Right atrium auricular region (tissue), 2 donors: ENCODE measurements at places on chromosomes 1 and 21. TPM values are rescaled to one million over a fixed set of nuclear protein-coding genes. Genes with fewer than 3 reads are reported as not detected.
A peak's percentile ranks its signal among the peaks of the same experiment; 100 is the strongest.

DNA sequence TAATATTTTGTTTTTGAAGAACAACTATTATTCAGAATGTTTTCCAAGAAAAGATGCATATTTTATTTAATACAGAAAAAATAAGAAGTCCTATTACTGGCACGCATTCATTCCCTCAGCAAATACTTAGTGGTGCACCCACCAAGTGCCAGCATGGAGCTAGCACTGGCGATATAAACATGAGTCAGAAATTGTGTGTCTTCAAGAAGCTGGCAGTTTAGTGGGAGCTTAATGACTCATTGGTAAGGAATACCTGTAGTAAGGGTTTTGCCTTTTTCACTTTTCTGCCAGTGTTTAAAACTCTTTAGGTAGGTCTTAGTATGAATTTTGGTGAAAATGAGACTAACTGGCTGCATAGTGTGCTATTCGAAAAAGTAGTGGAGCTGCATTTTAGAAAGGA lies 6.3 kb downstream of the MAGI3 start:
- no peak for DNase-seq
- no peak overlapping the region for H3K4me3 ChIP-seq
- no peak overlapping the region for H3K27ac ChIP-seq
- H3K27me3 ChIP-seq, result no peaks in the 10 kb centered on the region

GRCh38 chr1:243959998-243960397 lies 91.1 kb upstream of the ZBTB18 start:
- no peaks in the 10 kb centered on the region for H3K27me3 ChIP-seq
- H3K4me3 ChIP-seq, result no peak overlapping the region
- H3K36me3 ChIP-seq, result no peaks in the 10 kb centered on the region
- H3K4me1 ChIP-seq, result no peaks in the 10 kb centered on the region
- DNase-seq, result no peak

DNA sequence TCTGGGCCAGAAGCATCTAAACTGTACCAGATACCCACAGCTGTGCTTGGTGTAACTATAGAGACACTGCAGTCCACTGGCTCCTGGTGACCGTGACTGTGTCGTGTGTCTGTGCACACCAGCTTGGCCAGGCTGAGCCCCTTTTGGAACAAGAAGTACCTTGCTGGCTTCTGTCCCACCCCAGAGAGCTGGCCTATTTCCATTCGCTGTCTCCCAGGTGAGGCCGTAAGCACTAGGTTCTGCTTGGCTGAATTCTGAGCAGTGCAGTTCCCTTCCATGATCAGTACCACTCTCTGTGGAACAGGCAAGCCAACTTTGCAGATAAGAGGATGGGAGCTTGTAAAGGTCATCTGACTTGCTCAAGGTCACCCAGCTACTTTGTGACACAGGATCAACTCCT lies 119.9 kb upstream of the DNAH14 start:
- no peaks in the 10 kb centered on the region for H3K27me3 ChIP-seq
- DNase-seq, result no peak
- H3K27ac ChIP-seq, result no peak overlapping the region
- no peaks in the 10 kb centered on the region for H3K36me3 ChIP-seq
- H3K4me3 ChIP-seq, result no peak overlapping the region
- H3K4me1 ChIP-seq, result no peaks in the 10 kb centered on the region

DNA sequence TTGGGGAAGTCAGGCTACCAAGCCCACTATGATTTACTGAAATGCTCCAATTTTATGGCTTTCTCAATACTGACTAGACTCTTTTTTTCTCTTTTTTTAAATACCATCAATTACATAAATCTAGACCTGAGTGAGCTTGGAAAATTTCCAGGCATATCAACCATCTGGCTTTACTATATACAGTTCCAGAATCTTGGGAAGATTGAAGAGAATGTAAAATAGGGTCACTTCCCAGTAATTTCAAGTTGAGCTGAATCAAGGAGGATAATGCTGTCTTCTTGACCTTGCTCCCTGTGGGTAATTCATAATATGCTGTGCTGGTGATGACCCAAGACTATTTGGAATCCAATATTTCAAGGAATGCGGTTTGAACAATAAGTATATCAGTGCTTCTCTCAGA lies 108.1 kb downstream of the MAP3K21 start:
- DNase-seq, result no peak
- H3K27ac ChIP-seq, result no peak overlapping the region
- H3K27me3 ChIP-seq, result no peaks in the 10 kb centered on the region
- no peak overlapping the region for H3K4me3 ChIP-seq
- no peaks in the 10 kb centered on the region for H3K4me1 ChIP-seq

- no peaks in the 10 kb centered on the region for H3K27me3 ChIP-seq
- H3K36me3 ChIP-seq, result no peaks in the 10 kb centered on the region
- no peaks in the 10 kb centered on the region for H3K4me1 ChIP-seq
- H3K4me3 ChIP-seq, result no peak overlapping the region
- no peak for DNase-seq
Measured at GRCh38 chr1:34419663-34420136, 243.0 kb downstream of the C1orf94 start.

GRCh38 chr1:55168353-55168752 lies 46.8 kb downstream of the USP24 start:
- no peaks in the 10 kb centered on the region for H3K4me1 ChIP-seq
- no peak overlapping the region for H3K27ac ChIP-seq
- no peaks in the 10 kb centered on the region for H3K27me3 ChIP-seq
- DNase-seq, result no peak
- no peak overlapping the region for H3K4me3 ChIP-seq
- H3K36me3 ChIP-seq, result peaks cover 33% of the 10 kb centered on the region

DNA sequence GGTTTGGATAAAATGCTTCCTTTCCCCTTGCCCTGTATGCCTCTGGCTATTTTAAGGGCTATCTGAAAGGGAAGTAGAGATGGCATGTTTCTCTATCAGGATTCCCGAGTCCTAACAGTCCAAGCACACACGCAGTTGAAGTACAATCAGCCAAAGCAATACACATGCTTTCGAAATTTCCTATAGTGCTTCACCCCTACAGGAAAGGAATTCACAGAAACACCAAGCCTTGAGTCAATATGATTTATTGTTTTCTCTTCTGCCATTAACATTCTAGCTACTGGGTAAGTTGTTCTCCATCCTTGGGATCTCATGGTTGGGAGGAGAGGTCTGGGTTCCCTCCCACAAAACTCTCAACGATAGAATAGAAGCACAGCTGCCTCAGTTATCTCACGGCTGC lies 8.7 kb downstream of the ITLN1 start:
- no peaks in the 10 kb centered on the region for H3K36me3 ChIP-seq
- no peak for DNase-seq
- no peaks in the 10 kb centered on the region for H3K4me1 ChIP-seq
- H3K27me3 ChIP-seq, result no peaks in the 10 kb centered on the region
- H3K4me3 ChIP-seq, result no peak overlapping the region

- H3K27ac ChIP-seq, result no peak overlapping the region
- no peaks in the 10 kb centered on the region for H3K4me1 ChIP-seq
- H3K27me3 ChIP-seq, result no peaks in the 10 kb centered on the region
- no peaks in the 10 kb centered on the region for H3K36me3 ChIP-seq
- no peak for DNase-seq
Measured at GRCh38 chr1:101408212-101409042, 171.6 kb downstream of the S1PR1 start.

GRCh38 chr1:211705467-211706091 lies 30.2 kb upstream of the NEK2 start:
- no peak overlapping the region for H3K4me3 ChIP-seq
- no peak overlapping the region for H3K27ac ChIP-seq
- DNase-seq, result no peak
- H3K4me1 ChIP-seq, result no peaks in the 10 kb centered on the region

- H3K27ac ChIP-seq, result no peak overlapping the region
- H3K4me1 ChIP-seq, result no peaks in the 10 kb centered on the region
- H3K4me3 ChIP-seq, result no peak overlapping the region
- H3K36me3 ChIP-seq, result no peaks in the 10 kb centered on the region
Measured at GRCh38 chr1:10519016-10519417, 44.3 kb downstream of the PEX14 start.

DNA sequence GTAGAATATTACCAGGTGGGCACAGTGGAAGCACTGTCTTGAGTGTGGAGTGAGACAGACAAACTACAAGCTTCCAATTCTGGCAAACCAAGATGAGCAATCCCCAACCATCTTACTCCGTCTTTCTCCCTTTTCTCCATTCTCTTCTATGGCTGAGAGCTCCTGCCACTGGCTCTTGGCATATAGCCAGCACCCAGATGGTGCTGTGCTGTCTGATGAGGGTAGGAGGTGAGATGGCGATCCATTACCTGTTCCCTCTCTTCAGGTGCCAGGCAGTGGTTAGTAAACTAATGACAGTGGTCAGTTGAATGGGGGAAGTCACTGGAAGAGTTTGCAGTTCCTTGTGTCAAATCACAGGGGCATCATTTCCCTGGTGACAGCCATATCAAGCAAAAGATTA lies 108.4 kb downstream of the FNBP1L start:
- H3K36me3 ChIP-seq, result peaks cover 7% of the 10 kb centered on the region
- no peak overlapping the region for H3K4me3 ChIP-seq
- no peaks in the 10 kb centered on the region for H3K4me1 ChIP-seq
- no peaks in the 10 kb centered on the region for H3K27me3 ChIP-seq
- DNase-seq, result no peak

- DNase-seq, result no peak
- H3K27me3 ChIP-seq, result no peaks in the 10 kb centered on the region
- H3K4me1 ChIP-seq, result peaks cover 28% of the 10 kb centered on the region
- no peaks in the 10 kb centered on the region for H3K36me3 ChIP-seq
- H3K27ac ChIP-seq, result no peak overlapping the region
Measured at GRCh38 chr1:44254392-44254910, 41.2 kb downstream of the DMAP1 start.

GRCh38 chr1:78048446-78048845 lies 2.7 kb downstream of the GIPC2 start:
- no peak overlapping the region for H3K27ac ChIP-seq
- DNase-seq, result no peak
- H3K36me3 ChIP-seq, result no peaks in the 10 kb centered on the region
- H3K4me1 ChIP-seq, result no peaks in the 10 kb centered on the region
- no peaks in the 10 kb centered on the region for H3K27me3 ChIP-seq

GRCh38 chr1:173113015-173113741 lies 62.4 kb upstream of the TNFSF18 start:
- H3K27ac ChIP-seq, result no peak overlapping the region
- H3K4me1 ChIP-seq, result no peaks in the 10 kb centered on the region
- H3K4me3 ChIP-seq, result no peak overlapping the region
- H3K36me3 ChIP-seq, result no peaks in the 10 kb centered on the region

DNA sequence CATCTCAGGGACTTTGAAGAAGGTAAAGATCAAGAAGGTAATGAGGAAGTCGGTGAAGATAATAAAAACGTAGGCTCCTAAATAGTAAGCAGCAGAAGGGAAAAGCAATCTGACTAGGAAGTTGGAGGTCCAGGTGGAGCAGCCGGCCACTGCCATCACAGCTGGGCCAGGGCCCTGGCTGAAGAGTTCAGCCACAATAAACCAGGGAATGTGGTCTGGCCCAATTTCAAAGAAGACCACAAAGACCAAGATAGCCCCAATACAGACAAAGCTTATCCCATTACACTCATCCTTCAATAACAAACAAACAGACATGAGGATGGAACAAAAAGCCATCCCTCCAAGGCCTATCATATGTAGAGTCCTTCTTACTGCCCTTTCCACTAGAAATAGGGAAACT lies 18.4 kb upstream of the JAK1 start:
- H3K27me3 ChIP-seq, result no peaks in the 10 kb centered on the region
- DNase-seq, result no peak
- no peak overlapping the region for H3K4me3 ChIP-seq

- no peak overlapping the region for H3K27ac ChIP-seq
- no peaks in the 10 kb centered on the region for H3K27me3 ChIP-seq
- no peaks in the 10 kb centered on the region for H3K36me3 ChIP-seq
- no peak overlapping the region for H3K4me3 ChIP-seq
- no peaks in the 10 kb centered on the region for H3K4me1 ChIP-seq
Measured at GRCh38 chr1:198888379-198888943, 249.6 kb downstream of the PTPRC start.

DNA sequence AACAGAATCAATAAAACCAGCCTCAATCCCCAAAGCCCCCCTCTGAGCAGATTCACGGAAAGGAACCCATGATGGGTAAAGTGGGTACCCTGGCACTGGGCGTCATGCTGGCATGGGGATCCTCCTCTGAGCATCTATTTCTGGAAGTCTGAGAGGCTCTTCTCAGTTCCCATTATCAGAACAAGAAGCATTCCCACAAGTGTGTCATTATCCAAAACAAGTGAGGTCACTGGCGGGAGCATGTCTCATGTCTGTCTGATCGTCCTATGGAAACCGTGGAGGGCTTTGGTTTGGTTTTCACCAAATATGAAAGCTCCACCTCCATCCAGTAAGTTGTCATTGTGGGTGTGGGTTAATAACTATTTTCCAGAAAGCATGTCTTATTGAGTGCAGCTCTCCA lies 70.7 kb downstream of the PGM1 start:
- no peak overlapping the region for H3K4me3 ChIP-seq
- H3K4me1 ChIP-seq, result no peaks in the 10 kb centered on the region
- H3K36me3 ChIP-seq, result peaks cover 7% of the 10 kb centered on the region
- no peak overlapping the region for H3K27ac ChIP-seq
- H3K27me3 ChIP-seq, result no peaks in the 10 kb centered on the region
- DNase-seq, result no peak

DNA sequence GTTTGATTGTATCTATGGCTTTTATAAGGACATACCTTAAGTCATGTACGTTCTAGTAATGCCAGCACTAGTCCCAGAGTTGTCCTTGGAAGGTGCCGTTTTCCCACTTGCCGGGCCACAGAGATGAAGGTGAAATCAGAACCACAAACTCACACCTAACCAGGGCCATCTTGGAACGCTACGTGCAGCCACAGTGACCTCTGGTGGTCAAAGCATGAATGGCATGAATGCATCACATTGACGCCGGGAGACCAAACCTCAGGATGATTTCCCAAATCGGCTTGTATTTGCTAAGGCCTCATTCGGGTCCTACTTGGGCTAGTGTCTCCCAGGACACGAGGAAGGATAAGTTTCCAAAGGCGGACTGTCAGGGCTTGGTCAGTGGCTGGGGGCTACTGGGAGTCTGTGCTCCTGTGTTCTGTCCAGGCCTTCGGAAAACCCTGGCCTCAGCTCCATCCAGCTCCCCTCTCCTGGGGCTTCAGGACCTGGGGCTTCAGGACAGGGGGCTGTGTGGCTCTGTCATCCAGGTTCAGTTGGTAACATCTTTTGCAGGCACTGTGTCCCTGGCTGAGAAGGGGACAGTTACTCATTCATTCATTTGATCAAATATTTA lies 260.5 kb downstream of the PRDM2 start:
- no peaks in the 10 kb centered on the region for H3K27me3 ChIP-seq
- DNase-seq, result peak; percentile 79
- H3K4me1 ChIP-seq, result no peaks in the 10 kb centered on the region
- H3K27ac ChIP-seq, result no peak overlapping the region
- H3K4me3 ChIP-seq, result no peak overlapping the region
- no peaks in the 10 kb centered on the region for H3K36me3 ChIP-seq

DNA sequence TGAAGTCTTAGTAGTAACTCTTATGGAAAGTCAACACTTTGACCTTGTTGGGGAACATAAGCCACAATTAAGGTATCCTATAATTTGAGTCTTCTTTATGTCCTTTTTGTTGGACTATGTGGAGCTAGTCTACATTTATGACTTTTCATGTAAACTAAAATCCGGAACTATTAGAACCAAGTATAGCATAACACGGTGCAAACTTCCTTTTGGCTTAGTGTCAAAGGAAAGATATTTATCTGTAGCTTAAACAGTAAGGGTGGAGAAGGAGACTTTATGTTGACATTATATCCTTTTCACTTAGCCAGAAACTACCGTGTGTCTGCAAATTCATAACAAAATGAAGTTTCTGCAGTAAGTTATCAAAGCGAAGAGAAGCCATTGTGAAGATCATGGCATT lies 7.3 kb downstream of the UAP1 start:
- no peak overlapping the region for H3K27ac ChIP-seq
- DNase-seq, result no peak
- H3K4me3 ChIP-seq, result no peak overlapping the region
- peaks cover 28% of the 10 kb centered on the region for H3K36me3 ChIP-seq

FNBP1L gene
- total RNA-seq, result 17.8 TPM

CYP2J2 gene
- total RNA-seq, result 243 TPM

LAMTOR5 gene
- 142 TPM for total RNA-seq

ACOT11 gene
- total RNA-seq, result 27.0 TPM
